ENCODE measurements at places on chromosomes 16 and 17.

DNA sequence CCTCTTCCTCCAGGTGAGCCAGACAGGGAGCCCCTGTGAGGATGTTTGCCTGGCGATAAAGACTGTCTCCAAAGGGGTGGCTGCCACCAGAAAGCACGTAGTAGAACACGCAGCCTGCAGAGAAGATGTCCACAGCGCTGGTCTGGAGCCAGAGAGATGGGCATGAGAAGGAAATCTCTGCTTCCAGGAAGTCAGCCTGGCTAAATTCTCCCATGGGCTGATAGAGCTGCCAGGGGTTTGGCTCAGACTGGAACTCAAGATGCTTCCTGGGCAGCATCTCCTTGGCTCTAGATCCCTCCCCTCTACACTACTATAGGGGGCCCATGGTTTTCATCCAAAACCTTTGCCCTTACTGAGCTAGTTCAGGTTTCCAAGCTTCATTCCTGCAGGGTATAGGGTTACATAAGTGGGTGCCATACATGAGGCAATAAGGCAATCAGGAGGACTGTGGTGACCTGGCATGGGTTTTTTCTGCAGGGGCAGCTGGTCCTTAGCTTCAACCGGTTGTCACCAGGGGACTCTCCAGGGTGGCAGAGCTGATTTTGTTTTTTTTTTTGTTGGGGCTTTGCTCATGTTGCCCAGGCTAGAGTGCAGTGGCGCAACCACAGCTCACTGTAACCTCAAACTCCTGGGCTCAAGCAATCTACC is 13.6 kb downstream of the PLK1 start:
- DNase-seq, result no peak

- DNase-seq, result no peak
Observed at GRCh38 chr16:85041219-85042166, 13.9 kb downstream of the KIAA0513 start.

DNA sequence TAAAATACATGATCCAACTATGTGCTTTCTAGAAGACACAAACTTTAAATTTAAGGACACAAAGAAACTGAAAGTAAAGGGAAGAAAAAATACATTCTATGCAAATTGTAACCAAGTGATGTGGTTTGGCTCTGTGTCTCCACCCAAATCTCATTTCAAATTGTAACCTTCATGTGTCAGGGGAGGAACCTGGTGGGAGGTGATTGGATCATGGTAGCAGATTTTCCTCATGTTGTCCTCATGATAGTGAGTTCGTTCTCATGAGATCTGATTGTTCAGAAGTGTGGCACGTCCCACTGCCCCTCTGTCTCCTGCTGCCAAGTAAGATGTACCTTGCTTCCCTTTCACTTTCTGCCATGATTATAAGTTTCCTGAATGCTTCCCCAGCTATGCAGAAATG is 15.0 kb downstream of the OR1A1 start:
- DNase-seq, result peak; percentile 11

DNA sequence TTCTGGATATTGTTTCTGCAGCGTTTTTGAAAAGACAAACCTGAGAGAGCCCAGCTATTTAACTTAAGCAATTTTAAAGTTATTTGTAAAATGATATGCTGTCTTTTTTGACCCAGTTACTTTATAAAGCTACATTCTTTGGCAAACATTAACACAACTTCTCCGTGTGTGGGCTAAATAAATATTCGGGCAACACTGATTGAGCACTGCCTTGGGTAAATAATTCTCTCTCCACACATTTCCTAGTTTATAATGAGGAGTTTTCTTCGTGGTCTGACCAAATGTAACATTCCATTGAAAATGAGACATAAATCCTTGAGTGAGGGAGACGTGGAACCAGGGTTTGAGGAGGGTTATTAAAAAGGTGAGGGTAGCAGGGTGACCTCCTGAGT is 142.8 kb downstream of the WWOX start:
- no peak for DNase-seq

GRCh38 chr17:41801374-41802271 is 10.1 kb downstream of the P3H4 start:
- DNase-seq, result peak; percentile 72

- no peak for DNase-seq
Observed at GRCh38 chr16:49057936-49058335, 223.7 kb downstream of the CBLN1 start.

DNA sequence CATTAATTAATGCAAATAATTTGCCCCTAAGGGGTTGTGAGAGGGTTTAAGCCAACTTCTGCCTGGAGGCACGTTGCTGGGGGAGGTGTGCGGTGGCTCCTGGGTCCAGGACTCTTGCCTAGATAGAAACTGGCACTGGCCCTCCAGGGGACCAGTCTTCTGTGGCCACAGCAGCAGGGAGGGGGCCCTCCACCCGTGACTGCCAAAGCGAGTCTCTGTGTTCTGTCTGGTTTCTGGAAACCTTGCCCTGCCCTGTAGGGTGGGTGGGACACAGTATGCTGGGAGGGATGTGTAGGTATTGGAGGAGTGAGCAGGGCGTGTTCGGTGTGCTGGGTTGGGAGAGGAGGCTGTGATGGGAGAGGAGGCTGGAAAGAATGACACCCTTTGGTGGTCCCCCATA is 78.8 kb downstream of the TBC1D16 start:
- DNase-seq, result no peak

DNA sequence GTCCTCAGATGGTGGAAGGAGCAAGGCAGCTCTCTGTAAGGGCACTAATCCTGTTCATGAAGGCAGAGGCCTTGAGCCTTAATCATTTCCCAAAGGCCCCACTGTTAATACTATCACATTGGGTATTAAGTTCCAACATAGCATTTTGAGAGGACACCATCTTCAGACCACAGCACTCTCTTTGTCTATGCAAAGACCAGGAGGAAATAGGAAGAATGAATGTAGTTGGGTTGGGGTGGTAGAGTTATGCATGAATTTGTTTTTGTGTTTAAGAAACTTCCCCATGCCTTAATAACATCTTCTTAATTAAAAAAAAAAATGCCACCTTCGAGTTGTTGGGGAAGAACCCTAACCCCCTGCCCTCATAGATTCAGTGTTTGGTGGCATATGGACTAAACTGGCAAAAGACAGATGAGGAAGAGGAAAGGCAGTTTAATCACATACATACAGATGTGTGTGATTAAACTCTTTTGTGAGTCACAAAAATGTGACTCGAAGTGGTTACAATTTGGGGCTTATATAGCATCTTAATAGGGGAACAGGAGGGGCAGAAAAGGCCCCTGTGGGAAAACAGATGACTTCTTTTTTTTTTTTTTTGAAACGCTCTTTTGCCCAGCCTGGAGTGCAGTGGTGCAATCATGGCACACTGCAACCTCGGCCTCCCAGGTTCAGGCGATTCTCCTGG is 35.0 kb upstream of the SLC5A10 start:
- DNase-seq, result no peak

DNA sequence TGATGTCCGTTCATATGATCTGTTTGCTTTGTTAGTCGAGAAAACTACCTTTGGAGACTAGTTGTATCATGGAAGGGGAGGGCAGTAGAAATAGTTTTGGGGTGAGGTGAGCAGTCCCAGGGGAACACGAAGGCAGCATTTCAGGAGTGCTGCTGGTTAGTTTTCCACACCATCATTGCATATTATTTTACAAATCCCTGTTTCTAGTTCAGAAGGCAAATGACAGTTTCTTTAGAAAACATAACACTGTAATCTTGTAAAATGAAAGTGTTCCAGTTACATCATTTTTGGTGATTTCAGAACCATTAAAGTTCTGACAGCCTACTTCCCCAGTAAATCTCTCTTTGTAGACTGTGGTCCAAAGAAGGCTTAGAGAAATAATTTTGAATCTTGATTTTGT is 25.4 kb downstream of the BANP start:
- DNase-seq, result no peak

GRCh38 chr16:19644877-19645276 is 73.2 kb downstream of the KNOP1 start:
- DNase-seq, result no peak

DNA sequence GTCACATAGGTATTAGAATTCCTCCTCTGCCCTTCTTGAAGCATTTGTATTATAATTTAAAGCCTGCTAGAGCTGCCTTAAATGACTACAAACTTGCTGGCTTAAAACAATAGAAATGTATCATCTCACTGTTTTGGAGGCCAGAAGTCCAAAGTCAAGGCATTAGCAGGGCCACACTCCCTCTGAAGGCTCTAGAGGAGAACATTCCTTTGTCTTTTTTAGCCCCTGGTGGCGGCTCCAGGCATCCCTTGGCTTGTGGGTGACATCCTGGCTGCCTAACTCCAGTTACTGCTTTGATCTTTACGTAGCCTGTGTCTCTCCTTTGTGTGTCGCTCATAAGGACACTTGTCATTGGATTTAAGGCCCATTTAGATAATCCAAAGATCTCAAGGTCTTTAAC is 186.6 kb upstream of the SALL1 start:
- no peak for DNase-seq

- DNase-seq, result no peak
Observed at GRCh38 chr16:22621586-22622155, 111.0 kb downstream of the NPIPB5 start.

DNA sequence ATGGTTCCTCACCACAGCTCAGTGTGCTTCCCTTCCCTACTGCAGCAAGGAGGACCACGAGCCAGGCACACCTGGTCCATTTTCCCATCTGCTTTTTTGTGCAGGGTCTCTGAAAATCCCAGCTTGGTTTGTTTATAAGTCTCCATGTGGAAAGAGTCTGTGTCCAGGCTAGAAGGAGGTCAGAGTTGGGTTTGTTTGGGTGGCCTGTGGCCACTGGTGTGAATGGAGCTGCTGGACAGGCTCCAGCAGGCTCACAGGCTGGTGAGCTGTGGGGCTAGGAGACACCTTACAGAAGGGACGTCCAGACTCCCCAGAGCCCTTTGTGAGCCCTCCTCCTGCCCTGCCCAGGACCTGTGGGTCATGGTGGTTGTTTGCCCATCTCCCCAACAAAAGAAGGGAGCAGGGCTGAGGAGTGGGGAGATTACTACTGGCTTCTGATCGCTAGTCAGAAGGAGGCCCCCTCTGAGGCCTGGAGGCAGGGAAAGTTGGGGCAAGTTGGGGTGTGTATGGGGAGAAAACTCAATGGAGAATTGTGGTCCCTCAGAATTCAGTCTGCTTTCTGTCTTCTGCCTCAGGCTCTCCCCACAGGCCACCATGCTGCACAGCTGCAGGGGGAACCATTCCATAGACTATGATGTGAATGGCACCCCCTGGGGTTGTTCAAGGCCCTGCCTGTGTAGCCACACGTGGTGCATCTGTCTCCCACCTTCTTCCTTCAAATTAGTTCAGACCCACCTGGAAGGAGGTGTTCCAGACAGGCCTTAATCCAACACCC is 4.1 kb downstream of the RARA start:
- DNase-seq, result no peak

GRCh38 chr16:9481747-9482730 is 390.6 kb downstream of the HAPSTR1 start:
- no peak for DNase-seq

GRCh38 chr16:84683691-84684591 is 15.9 kb upstream of the USP10 start:
- no peak for DNase-seq

DNA sequence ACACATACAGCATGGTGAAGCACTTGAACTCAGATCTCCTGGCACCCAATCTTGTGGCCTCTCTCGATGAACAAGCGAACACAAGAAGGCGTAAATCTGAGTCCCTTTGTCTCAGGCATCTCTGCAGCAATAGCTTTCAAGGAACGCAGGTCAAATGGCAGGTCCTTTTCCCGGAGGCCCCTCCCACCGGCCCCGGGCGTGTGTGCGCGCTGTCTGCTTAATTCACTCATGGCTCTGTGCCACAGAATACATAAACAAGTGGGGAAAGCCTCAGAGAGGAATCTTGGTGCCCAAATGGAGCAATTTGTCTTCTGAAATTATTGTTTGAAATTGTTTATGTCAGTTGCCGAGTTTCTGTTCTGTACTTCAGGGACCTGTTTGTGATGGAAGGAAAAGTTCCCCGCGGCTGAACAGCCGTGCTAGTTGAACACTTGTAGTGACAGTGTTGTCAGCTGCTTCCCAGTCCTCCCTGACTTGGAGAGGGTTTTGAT is 14.8 kb downstream of the MYOCD start:
- DNase-seq, result no peak

- no peak for DNase-seq
Observed at GRCh38 chr16:67539271-67539670, 10.6 kb downstream of the RIPOR1 start.

DNA sequence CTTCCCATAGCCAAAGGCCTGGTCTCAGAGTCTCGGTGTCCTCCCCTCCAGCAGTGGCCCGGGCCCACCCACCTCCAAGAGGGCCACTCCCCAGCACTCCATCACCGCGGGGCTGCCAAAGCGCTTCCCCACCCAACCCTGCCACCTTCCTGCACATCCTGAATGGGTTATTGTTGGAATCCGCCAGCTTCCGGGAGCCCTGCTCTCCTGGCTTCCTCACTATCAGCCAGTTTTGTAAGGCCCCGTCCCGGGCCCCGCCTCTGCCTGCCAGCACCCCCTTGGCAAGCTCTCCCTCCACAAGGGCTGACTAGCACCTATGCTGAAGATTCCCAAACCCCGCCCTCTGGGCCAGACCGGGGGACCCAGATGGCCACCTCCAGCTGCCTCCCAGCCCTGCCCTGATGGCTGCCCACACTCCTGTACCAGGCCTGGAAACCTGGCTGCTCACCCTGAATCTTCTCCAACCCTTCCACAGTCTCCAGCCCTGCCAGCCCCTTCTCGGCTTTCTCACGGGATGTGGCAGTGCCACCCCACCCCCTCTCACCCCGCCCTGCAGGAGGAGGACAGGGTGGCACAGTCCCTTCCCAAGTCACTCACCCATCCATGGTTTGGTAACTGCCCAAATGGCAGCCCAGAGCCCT is 14.4 kb downstream of the MYBBP1A start:
- no peak for DNase-seq

DNA sequence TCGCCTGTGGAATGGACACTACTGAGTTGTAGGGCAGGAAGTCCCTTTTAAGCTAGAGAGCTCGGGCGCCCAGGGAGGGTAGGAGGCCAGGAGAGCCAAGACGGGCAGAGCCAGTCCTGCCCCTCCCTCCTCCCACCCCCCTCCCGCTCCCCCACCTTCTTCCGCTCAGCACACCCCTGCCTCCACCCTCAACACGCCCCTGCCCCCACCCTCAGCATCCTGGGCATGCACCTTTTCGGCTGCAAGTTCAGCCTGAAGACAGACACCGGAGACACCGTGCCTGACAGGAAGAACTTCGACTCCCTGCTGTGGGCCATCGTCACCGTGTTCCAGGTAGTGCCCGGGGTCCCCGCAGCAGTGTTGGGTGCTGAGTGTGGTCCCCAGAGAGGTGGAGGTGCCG is 18.3 kb downstream of the TPSG1 start:
- DNase-seq, result no peak

GRCh38 chr16:67884684-67885083 is at the start of gene NRN1L:
Gene NRN1L (plus strand): TSS chr16:67884885. CDS start chr16:67884904, 19 bp downstream.
- DNase-seq, result no peak

All from naive thymus-derived CD4-positive, alpha-beta T cell (primary cell).